ENCODE measurements at places on chromosomes 3 and 15.

DNA sequence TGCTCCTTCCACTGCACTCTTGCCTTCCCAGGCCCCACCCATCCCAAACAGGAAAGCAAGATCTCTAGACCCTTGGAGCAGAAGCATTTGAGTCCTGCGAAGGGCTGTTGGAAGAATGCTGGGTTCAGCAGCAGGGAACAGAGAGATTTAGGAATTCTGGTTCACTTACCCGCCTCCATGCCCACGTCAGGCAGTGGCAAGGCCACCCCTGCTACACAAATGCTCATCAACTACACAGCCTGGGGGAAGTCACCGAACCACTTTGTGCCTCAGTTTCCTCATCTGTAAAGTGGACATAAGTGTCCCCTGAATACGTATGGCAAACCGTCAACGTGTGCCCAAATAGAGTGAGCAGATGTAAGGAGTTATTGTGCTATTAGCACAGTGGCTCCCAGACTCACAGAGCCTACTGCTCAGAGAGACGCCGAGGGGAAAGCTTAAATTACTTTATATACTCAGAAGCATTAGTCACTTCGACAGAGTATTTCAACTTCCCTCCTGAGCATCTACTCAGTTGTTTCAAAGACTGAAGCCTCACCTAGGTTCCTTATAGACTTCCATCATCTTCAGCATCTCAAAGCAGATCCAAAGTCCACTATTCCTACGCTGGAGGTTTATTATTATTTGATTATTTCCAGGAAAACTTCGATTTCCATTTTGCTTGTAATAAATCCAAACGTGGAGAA is 905 bp downstream of the HOMER2 start:
- DNase-seq, result no peak

DNA sequence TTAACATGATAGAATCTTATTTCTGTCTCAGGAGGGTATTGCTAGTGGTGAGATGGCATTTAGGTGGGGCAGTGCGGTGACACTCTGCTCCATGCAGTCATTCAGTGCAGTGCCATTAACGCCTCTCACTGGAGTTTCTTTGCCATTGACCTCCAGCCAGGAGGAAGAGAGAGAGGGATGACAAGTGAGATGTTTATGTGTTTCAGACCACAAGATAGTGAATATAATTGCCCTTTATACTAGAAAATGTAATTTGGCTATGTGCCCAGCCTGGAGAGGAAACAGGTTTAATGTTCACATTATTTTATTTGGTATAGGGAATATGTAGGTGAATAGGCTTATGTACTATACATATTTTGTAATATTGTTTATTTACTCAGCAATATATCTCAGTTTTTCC is 84.5 kb downstream of the ZIC1 start:
- DNase-seq, result no peak

- no peak for DNase-seq
Observed at GRCh38 chr3:11447584-11448200, 175.5 kb downstream of the ATG7 start.

- DNase-seq, result peak; percentile 27
Observed at GRCh38 chr3:198079771-198080520, 119.9 kb downstream of the LMLN start.

- DNase-seq, result no peak
Observed at GRCh38 chr3:82224661-82225060, 463.2 kb upstream of the GBE1 start.

DNA sequence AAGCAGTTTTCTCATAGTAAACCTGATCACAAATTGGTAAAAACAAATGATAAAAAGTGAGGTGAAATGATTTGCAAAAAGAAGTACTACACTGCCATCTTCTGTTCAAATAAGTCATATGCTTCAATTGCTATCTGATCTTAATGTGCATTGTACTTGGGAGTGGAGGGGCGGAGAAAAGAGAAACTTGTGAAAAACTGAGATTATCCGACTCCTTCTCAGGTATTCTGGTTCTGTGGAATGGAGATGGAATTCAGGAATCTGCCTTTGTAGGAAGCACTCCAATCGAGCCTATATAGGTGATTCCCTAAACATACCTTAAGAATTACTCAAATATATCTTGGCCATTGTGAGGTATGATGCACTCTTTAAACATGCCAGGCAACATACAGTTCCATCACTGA is 180.6 kb downstream of the CHL1 start:
- DNase-seq, result no peak

DNA sequence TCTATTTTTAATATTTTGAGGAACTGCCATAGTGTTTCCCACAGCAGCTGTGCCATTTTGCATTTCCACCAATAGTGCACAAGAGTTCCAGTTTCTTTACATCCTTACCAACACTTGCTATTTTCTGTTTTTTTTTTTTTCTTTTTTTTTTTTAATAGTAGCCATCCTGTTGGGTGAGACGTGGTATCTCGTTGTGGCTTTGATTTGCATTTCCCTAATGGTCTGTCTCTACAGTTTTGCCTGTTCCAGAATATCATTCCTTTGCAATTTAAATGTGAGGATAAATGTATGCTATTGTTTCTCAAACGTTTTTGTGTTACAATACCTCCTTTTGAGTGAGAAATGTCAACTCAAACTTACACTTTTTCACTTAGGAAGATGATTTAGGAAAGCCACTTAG is 22.4 kb downstream of the RCN2 start:
- DNase-seq, result no peak

- DNase-seq, result peak; percentile 87
Observed at GRCh38 chr15:84736375-84736774, 12.0 kb upstream of the ZNF592 start.

DNA sequence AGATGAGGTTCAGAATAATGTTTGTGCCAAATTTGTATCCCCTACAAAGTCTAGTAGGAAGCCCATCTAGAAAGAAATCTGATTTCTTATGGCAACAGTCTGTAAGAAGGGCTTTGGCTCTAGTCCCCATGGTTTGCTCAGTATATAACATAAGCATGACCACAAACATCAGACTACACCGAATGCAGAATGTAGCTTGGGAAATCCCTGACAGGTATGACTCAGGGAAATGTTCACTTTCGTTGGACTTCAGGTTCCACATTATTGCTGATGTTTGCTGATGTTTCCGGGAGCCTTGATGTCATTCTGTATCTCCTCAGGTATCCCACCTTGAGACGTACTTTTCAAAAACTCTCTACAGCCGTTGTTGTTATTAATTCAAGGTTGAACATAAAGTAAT is 304.4 kb upstream of the TGFBR2 start:
- DNase-seq, result no peak

DNA sequence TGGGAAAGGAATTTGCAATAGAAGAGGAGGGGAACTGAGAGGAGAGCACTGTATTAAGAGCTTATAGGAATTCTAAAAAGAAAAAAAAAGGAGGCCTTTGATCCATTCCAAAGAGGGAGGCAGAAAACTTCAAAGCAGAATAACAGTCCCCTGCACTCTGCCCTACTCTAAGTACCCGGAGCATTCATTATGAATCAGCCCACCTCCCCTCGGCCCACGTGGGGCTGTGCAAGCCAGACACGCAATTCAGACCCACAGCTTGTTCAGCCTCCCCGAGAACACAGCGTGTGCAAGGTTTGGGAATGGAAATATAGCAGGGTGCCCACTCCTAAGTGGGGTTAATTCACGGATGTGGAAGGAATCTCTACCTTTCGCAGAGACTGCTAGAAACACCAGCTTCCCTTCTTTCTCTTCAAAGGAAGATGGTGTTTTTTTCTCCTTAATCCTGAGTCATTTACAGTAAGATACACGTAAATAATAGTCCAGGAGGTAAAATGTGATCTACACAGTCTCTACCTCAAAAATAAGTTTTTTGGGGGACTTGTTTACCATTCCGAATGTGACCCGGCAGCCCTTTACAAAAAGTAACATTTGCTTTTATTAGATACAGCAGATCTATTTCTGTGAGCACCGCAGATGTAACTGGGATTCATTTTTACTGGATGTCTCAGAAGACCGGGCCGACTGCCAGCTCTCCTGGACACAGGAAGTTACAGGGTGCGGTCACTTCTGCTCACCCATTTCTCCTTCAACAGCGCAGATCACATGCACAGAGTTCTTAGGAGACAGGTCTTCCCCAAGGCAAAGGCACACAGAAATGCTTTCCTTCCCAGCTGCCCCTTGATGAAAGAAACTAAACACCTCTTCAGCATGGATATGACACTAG is 768.5 kb upstream of the CFAP20DC start:
- no peak for DNase-seq

- DNase-seq, result no peak
Observed at GRCh38 chr15:46260937-46261336, 626.1 kb downstream of the SQOR start.

GRCh38 chr3:125552401-125552800 is 32.4 kb upstream of the SNX4 start:
- no peak for DNase-seq

GRCh38 chr15:69074001-69074842 is 59.7 kb downstream of the NOX5 start:
- DNase-seq, result no peak

DNA sequence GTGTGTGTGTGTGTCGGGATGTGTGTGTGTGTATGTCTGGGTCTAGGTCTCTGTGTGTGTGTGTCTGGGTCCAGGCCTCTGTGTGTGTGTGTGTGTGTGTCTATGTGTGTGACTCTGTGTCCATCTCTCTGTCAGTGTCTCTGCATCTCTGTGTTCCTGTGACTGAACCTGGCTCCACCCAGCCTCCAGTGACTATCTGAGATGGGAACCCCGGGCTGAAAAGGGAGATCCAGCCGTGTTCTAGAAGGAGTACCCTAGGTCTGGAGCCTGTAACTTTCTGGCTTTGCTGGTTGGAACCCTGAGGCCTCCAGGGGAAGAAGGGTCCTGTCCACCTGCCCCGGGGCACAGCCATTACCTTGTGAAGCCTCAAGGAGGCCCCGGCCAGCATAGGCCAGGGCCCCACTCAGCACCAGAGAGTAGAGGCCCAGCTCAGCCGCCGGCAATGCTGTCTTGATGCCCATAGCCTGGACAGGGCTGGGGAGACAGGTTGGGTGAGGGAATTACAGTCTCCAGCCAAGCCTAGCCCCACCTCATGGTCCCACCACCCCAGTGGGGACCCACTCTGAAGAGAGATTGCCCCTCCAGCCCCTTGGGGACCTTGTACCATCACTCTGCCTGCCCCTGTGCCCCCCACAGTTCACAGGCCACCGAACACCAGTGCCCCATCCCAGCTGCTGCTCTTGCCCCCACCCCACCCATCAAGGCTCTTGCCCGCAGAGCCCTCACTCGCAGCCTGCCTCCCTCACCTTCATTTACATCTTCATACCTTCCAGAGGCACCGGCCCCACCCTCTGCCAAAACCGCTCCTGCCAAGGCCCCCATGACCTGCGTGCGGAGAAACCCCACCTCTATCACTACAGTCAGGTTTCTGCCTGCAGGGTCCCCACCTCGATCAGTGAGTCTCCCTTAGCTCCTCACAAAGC is 2.0 kb downstream of the HHATL start:
- no peak for DNase-seq
